ENCODE measurements at places on chromosomes 7 and 10.
A peak's percentile ranks its signal among the peaks of the same experiment; 100 is the strongest.

DNA sequence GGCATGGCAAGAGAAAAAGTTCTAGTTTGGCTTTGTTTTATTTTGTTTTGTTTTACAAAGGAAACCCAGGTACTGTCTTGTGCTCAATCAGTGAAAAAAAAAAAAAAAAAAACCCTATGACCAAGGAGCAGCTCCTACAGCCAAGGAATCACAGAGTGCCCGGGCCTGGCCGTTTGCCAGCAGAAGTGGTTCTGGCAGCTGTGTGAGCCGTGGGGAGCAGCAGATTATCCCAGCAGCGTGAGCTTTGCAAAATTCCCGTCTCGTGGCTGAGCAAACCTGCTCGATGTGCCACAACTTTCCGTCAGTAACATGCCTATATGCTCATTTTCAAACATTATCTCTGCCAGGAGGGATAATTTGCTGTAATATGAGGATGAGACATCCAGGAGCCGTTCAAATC lies 293.7 kb downstream of the POU6F2 start:
- no peak for DNase-seq

GRCh38 chr10:34380856-34381255 lies 434.2 kb downstream of the PARD3 start:
- no peak for DNase-seq

DNA sequence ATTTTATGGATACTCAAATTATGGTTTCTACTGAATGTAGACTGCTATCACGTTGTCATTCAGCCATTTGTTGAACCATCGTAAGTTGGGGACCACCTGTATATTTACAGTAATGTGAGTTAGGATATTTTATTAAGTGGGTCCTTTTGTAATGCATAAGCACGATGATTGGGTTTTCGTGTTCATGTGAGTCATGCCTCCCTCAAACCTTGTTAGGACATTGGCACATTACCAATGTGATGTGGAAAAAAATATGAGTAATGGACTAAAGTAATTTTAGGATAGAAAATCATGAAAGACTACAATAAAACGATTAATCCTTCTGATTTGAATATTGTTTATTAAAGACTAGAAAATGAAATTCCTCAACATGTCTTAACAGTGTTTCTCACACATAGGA lies 8.7 kb downstream of the SMC3 start:
- DNase-seq, result no peak

- no peak for DNase-seq
Observed at GRCh38 chr10:63375458-63375857, 90.3 kb downstream of the JMJD1C start.

GRCh38 chr7:63113713-63114285 lies 884.9 kb upstream of the ZNF722 start:
- DNase-seq, result no peak

- no peak for DNase-seq
Observed at GRCh38 chr10:51744235-51745000, 45.0 kb upstream of the CSTF2T start.

DNA sequence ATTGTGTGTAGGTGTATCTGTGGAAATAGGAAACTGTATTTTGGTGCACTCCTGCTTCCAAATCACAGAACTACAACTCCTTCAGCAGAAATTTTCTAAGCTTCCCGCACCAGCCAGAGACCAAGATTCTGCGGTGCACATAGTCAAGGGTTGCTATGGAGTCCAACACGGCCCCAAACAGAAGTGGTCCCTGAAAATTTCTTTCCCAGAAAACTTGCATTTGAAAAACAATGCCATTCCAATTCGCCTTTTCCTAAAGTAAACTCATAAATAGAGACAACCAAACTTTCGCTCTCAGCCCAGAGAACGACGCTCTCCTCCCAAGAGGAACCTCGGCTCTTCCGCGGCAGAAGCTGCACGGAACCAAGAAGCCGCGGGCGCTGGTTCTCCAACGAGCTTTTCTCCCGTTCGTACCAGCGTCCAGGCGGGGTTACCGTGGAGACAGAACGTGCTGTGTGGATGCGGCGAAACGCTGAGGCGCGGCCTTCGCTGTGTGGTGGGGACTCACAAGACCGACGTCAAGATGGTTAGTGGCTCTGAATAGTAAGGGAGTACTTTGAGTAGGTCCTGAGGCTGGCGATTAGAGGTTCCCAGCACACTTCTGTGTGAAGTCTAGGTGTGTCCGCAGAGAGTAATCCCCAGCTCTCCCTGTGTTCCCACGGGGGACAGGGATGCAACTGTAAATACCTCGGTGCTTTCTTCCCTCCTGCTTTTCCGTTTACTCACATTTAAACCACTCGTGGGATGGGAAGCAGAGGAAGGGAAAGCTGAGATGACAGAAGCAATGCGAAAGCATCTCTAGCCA lies 24.0 kb upstream of the ZC3HAV1 start:
- DNase-seq, result peak; percentile 45

DNA sequence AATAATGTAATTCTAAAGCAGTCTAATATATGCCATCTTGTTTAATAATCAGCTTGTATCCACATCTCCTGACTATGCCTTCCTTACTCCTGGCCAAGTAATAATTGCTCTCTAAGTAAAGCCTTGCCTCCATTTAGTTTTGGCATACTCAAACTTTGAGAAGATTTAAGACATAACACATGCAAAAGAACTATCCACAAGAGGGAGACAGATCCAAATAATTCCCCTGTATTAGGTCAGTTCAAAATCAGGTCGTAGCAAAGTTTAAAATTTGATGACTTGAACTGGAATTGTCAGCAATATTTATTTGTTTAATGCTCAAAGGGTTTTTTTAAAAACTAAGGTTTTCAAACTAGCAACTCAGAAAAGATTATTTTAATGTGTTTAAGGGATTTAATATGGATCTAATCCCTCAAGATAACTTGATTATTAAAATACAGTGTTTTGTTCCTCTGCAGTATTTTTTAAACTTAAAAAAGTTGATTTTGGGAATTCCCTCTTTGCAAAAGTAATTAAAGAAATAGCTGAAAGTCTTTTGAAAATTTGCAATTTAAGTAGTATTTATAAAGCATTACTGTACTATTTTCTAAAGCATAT lies 95.3 kb downstream of the HDAC9 start:
- DNase-seq, result no peak

GRCh38 chr10:102059987-102060386 lies 4.0 kb upstream of the ARMH3 start:
- no peak for DNase-seq

DNA sequence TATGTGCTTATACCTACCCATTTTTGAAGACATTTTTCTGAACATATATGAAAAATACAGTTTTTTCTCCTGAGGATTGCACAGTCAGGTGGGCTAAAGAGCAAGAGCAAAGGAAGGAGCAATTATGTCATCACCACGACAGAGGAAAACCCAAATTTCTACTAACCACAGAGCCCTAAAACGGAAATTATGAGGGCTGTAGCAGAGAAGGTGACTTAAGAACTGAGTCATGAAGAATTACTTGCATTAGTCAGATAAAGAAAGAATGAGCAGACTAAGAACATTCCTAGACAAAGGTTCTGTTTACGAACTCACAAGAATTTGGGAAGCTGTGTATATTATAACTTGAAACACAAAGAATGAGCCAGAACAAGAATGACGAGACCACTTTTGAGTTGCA lies 974.4 kb downstream of the NXPH1 start:
- DNase-seq, result no peak

- no peak for DNase-seq
Observed at GRCh38 chr10:56351909-56352630, 9.0 kb downstream of the ZWINT start.

GRCh38 chr7:110205899-110206298 lies 885.0 kb upstream of the LRRN3 start:
- DNase-seq, result no peak

DNA sequence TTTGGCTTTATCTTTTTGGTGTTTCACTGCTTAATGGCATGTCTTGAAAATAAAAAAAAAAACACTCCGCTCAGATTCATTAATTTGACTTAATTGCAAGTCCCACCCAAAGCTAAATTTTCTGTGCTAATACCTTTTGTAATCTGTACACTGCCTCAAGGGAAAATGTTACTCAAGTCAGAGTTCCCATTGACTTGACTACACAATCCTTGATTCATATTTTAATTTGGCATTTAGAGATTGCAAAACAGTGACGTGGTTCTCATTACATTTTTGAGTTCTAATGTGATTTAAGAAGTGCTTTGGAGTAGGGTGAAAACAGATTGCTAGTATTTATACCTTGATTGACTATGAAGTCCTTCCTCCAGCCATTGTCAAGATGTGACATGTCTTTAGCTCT lies 21.3 kb upstream of the LIPM start:
- DNase-seq, result no peak

- DNase-seq, result no peak
Observed at GRCh38 chr10:114767986-114768821, 53.4 kb upstream of the FHIP2A start.

- no peak for DNase-seq
Observed at GRCh38 chr10:87585565-87586514, 73.8 kb upstream of the PAPSS2 start.
